Fibroblast of skin of left biceps (primary cell): ENCODE measurements at places on chromosomes 3 and 15.

DNA sequence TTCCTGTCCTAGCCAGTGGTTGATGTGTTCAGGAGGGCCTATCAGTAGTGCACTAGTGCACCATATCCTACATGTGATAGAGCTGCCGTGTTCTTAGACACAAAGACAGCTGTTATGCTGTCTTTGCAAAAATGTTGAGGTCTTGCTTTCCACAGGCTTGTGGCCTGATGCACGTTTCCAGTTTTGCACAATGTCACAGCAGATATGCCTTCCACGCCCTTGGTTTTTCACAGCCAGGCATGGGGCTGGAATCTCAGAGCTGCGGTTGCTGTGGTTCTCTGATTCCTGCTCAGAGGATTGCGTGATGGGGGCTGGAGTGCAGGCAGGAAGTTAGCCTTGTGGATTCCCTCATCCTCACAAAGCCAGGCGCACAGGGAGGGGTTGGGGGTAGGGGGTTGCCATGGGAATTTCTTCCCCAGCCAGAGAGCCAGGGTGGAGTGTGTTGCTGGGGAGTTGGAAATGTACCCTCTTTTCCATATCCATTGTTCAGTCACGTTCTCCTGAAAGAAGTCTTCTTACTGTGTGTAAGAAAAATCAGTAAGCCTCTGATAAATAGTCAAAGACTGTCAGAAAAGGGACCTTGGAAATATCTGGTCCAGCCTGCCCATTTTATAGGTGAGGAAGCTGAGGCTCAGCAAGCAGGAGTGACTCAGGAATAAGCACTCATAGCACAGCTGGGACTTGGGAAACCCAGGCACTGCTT lies 79.4 kb downstream of the SMAD3 start:
- DNase-seq = peak; percentile 88

- peak; percentile 80 for DNase-seq
These were observed 315.8 kb downstream of the NTRK3 start for GRCh38 chr15:87940768-87941167.

DNA sequence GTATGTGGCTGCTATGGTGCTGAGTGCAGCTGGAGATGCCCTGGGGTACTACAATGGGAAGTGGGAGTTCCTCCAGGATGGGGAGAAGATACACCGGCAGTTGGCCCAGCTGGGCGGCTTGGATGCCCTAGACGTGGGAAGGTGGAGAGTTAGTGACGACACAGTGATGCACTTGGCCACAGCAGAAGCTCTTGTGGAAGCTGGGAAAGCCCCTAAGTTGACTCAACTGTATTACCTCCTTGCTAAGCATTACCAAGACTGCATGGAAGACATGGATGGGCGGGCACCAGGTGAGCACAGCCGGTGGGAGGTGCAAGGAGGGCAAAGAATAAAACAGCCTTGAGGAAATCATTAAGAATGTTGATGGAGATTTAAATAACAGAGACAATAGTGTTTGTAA lies 2.9 kb downstream of the ADPRH start:
- no peak for DNase-seq

DNA sequence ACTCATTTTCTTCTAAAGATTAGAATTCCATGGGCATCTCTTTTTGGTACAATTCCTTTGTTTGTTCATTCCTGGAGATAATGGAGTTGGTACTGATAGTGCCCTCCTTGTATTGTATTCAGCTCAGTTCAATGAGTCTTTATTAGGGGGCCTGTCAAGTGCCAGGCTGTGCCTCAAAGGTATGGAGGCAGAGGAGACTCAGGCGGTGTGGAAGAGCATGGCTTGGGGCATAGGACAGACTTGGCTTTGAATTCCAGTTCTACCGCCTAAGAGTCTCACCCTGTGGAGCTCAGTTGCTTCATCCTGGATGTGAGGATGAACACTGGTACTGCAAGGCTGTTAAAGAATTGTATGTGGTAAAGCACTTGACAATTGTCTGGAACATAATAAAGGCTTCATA lies 196.6 kb upstream of the IL12A start:
- no peak for DNase-seq

GRCh38 chr15:70955151-70955550 lies 62.5 kb downstream of the LRRC49 start:
- DNase-seq = no peak
